Activated T-cell treated with anti-CD3 and anti-CD28 coated beads for 48 hours (primary cell): ENCODE measurements at places on chromosomes 5 and 9.
A peak's percentile ranks its signal among the peaks of the same experiment; 100 is the strongest.

- DNase-seq = no peak
Observed at GRCh38 chr5:95081982-95082381, 202.9 kb downstream of the MCTP1 start.

DNA sequence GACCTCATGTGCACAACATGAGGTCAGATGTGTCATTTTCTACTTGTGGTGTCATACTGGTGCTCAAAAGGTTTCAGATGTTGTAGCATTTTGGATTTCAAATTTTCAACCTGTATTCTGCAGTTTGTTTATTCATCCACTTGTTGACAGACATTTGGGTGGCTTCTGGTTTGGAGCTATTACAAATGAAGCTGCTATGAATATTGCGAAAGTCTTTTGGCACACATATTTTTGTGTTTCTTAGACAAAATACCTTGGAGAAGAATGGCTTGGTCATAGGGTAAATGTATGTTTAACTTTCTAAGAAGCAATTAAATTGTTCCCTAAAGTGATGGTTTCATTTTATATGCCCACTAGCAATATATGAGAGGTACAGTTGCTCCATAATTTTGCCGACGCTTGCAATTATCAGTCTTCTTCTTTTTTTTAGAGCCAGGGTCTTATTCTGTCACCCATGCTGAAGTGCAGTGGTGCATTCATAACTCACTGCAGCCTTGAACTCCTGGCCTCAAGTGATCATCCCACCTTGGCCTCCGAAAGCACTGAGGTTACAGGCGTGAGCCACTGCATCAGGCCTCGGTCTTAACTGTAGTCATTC, 70.7 kb upstream of the TRPC7 start:
- DNase-seq = no peak

DNA sequence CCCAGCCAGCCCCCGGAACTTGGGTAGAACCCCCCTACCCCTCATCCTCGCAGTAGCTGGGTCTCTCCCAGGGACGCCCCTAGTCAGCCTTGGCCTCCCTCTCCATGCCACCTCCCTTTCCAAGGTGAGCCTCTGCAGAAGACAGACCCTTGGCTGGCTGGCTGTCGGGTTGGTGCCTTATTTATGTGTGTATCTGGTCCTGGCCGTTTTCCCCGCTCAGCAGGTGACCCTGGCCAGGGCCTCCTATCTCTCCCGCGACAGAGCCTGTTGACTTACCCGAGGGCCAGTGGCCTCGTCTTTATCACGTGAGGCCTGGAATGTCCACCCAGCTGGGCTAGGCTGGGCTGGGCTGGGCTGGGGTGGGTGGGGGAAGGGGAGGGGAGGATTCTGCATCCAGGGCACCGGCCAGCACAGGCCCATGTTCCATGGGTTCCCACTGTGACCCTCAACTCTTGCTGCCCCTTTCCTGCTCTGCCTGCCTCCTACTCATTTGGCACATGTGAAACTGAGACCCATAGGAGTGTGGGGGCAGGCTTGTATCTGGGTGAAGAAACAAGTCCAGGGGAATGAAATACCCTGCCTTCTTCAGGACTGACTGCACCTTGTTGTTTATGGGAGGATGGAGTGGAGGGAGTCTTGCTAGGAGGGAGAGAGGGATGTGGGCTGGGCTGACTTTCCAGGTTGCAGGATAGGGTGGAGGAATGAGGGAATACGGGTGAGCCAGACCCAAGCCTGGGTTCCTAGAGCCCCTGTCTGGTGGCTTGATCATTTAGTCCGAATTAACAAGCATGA, 3.1 kb downstream of the CXXC5 start:
- no peak for DNase-seq

GRCh38 chr9:27645161-27645840, 72.0 kb upstream of the C9orf72 start:
- no peak for DNase-seq

DNA sequence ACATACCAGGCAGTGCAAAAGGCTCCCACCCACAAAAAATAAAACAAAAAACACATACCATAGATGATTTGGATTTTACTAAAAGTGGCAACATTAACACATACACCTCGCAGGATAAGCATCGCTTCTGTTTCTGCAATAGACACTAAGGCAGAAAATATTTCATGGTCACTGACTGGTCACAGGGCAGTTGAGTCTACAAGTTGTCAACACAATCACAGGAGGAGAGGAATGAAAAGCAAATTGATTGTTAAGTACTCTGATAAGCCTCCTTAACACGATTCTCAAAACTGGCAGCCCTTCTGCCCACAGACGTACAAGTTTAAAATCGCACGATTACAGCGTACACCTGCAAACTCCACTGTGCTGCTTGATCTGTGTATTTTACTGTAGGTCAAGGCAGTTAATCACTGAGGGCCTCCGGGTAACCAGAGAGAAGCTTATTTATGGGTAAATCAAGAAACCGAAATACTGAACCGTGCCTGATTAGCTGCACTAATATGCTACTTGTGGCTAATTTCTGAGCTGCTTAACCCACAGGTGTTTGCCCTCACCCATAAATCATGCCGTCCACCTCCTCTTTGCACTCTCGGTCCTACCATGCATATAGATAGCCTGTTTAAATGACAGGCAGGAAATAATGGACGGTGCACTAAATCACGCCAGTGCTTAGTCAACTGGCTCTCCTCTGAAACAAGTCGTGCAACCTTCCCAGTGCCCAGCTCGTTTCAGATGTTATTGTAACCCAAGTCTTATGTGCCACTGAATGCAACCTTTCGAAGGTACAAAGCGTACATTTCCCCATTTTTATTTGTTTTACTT, 659.4 kb upstream of the ADAMTS16 start:
- DNase-seq = no peak

- peak; percentile 40 for DNase-seq
Observed at GRCh38 chr9:35035851-35036701, 36.3 kb downstream of the VCP start.

GRCh38 chr5:53482717-53483638, 2.5 kb downstream of the FST start:
- no peak for DNase-seq

- no peak for DNase-seq
Observed at GRCh38 chr5:159316519-159317383, 13.5 kb downstream of the IL12B start.

DNA sequence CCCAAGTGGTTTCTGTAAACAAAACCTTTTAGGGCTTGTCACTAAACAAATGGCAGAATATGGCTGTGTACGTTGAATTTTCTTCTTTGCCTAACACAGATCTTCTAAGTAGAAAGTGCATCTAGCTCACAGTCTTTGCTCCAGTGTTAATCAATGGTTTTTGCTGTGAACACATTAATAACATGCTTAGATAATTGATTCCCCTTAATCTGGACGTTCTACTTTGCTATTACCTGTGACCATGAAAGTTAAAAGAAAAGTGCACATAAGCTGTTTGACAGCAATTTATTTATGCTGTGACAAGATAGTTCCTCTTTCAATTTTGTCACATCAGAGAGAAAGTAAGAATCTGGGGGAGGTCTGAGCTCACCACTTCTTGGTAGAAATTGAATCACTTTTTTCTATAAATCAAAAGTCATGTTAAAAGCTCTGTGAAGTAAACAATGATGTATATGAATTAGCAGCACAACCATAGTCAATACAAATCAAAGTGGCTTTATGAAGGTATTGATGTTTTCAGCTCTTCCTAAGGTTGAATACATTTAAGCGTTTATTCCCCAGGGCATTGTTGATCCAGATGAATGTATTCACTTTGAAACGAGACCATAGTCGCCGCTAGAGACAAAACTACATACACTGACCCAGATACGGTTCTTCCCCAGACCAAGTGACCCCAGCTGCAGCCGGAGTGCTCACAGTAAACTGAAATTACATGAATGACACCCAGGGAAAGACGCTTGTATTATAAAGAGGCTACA, 174.6 kb upstream of the ZNF608 start:
- no peak for DNase-seq

DNA sequence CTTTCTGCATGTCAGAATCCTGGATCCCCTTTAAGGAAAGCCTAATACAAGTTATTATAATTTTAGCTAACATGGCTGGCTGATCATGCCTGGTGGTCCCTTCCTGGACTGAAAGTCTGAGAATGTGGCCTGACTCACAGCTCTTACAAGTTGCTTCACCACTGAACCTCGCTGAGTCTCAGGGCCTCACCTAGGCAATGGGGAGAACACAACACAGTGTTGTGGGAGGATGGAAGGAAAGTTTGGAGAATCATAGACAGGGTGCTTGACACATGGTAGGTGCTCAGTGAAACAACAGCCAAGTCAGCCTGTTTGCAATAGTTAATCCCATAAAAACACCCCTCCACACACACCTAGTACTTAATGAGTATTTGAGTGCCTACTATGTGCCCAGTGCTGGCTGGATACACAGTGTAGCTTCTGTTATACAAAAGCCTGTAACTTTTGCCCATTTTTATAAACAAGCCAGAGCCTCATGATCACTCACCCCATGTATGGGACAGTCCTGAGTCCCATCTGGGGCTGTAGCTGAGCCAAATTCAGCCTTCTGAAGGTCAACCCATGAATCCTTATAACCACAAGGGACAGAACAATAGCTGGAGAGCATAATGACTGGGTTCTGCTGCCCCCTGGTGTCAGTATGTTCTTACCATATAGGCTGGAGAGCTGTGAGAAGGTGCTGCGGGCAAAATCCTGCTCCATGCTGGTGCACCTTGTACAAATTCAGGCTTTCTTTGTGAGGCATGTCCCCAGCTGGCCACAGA, 3.9 kb downstream of the ACSL6 start:
- peak; percentile 62 for DNase-seq

- no peak for DNase-seq
Observed at GRCh38 chr9:86082870-86083269, 16.5 kb downstream of the GOLM1 start.

DNA sequence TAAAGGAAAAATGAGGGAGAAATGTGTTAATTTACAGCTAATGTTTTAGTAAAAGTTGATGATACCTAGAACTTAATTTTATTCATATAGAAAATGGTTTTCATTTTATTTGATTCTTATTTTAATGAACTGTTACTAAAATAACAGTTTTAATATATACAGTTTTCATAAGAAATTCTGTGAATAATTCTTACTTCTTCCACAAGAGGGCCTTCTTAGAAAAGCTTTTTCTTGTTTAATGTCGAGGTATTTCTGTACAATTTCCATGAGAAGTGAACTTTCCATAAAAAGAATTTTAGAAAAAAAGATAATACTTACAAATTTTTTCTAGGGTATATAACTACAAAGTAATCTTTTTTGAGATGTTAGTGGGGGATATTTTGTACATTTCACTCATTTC, 73.9 kb downstream of the KLF9 start:
- no peak for DNase-seq

GRCh38 chr9:110579034-110579861, at the start of gene SVEP1:
TSS of gene SVEP1 (minus strand) at chr9:110579741. CDS start at chr9:110579543, 198 bp downstream.
- no peak for DNase-seq

- no peak for DNase-seq
Observed at GRCh38 chr5:34007201-34007620, 639 bp downstream of the AMACR start.

DNA sequence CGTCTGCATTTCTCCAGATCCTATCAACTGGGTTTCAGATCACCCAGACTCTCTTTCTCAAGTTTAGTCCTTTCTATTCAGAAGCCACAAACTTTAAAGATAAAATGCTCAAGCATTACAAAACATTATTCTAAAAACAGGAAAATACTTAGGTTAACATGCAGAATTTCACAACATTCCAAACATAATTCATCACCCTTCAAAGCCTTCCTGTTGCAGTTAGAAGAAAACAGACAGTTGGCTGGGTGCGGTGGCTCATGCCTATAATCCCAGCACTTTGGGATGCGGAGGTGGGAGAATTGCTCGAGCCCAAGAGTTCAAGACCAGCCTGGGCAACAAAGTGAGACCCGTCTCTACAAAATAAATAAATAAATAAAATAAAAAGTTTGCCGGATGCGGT, 7.7 kb upstream of the OCLN start:
- DNase-seq = no peak

DNA sequence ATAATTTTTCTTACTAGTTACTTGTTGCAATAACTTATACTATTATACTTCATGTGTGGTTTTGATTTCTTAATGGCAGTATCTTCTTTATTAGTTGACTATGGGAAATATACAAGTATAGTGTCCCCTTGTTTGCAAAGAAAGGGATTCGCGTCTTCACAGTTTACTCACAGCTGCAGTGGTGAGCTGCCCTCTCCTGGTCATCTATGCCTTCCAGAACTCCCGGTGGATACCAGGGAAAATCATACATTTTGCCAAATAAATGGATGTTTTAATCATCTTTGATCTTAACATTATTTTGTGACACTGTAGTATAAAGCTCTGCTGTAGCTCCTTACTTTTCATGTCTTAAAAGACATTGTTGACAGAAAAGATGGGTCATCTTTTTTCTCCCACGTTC, 142.0 kb downstream of the ZCCHC7 start:
- DNase-seq = no peak

DNA sequence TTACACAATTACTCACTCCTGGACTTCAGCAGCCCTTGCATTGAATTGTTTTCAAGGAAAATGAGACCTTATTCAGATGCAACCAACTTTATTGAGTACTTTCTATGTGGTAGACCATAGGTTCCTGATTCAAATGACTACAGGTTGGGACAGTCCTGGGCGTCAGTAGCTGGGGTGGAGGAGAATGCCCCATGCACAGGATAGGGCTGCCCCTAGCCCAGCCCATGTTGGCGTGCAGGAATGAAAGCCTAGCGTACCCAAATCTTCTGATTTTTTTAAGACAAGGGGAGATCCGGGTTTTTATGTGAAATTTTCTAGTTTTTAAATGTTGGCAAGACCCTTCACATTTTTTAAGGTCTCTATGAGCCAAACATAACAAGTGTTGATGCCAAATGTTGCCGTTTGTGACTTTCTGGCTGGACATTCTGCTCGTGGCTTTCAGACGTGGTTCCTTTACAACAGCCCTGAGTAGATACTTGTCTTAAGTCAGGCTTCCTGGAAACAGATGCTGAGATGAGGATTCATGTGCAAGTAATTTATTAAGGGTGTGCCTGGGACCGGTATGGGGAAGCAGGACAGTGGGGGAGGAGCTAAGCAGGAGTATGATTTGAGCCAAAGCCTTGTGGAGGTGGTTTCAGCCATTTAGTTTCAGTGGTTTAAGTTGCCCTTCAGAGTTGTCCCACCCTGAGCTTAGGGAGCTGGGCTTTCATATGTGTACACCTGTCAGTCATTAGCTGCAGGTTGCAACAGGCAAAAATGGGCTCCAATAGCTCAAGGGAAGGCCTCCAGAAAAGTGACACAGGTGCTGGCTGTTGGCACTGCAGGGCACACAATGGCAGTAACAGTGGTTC, 154.1 kb downstream of the NTRK2 start:
- DNase-seq = no peak

DNA sequence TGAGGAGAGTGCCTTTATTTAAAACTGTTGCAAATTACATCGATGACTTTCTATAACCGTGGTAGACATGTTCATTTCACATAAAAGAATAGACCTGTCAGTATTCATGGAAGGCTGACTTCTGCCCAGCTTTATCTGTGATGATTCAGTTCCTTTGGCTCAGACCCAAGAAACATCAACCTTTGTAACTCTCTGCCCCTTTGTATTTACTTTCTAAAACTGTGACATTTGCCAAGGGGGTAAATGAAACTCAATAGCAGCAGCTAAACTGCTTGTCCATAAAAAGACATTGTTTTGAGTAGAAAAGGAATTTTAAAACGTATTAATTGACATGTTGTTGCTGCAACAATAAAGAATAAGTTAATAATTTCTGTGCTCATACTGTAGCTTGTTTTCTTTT, 137.8 kb upstream of the ANKH start:
- no peak for DNase-seq

- no peak for DNase-seq
Observed at GRCh38 chr9:34256987-34257585, 72.0 kb downstream of the KIF24 start.
